ENCODE measurements at places on chromosomes 3 and 15.

- DNase-seq: no peak
Measured at GRCh38 chr3:127730171-127730570, 57.4 kb downstream of the ABTB1 start.

DNA sequence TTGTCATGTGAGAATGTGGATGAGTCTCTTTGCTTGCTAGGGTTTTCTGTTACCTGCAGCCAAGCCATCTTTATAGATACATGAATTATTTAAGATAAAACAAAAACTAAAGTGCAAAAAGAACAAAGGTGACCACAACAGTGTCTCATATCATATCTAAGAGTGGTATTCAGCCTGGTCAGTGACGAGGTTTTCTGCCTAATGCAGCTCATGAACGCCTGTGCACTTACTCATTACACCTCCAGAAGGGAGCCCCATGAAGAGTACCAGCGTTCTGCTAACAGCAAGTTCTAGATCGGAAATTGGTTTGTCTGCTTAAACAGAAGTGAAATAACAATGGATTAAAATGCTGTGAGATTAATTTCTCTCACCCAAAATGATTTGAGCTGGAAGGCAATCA lies 19.2 kb downstream of the PXYLP1 start:
- no peak for DNase-seq

DNA sequence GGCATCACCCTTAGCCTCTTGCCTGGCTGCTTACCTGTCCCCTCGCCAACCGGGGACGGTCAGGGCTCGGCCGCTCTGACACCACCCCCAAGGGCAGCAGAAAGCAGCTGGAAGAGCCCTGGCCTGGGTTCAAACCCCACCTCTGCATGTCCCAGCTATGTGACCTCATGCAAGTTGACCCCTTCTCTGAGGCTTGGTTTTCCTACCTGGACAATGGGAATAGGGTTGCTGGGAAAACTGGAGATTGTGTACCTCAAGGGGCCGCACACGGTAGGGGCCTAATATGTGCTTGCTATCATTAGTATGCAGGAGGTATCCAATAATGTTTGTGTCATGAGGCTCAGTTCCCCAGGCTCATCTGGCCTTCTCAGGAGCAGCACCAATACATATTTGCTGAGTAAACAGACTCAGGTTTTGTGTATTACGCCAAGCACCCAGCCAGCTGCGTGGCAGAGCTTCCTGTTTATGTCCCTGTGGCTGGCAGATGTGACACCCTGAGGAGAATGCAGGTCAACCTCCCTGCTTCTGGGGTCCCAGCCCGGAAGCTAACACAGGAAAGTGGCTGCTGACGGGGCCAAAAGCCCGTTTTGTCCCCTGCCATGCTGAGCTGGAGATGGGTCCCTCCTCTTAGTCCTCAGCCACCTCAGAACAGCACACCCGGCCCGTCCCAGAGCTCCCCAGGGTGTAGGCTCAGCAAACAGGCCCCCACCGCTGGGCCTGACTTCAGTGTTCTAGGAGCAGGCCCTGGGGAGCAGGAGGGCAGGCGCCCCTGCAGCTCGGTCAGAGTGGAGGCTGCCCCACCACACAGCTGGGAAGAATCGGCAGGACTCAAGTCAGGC lies 29.7 kb downstream of the PLXND1 start:
- no peak for DNase-seq

DNA sequence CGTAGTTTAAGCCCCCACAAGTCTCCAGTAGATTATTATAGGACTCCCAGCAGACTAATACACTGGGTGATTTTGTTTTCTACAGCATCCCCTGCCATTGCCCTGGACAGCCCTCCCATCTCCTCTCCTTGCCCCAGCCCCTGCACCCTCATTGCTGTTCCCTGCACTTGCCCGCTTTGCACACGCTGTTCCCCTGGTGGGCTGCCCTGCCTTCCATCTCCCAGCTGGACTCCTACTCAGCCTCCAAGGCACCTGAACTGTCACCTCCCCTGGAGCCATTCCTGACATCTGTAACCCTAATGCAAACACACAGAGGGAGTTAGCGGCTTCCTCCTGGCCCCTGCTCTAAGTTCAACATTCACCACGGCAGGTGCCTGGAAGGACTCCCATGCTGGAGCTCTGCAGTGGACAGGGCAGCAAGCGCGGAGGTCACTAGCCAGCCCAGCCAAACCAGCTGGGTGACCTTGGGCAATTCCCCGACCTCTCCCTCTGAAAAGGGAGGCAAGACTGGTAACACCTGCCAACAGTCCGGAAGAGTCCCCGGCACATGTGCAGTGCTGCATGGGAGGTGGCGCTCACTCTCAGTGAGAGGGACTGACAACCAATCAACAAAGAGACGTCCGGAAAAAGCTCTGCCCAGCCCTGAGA lies 38.8 kb upstream of the IQSEC1 start:
- DNase-seq: no peak

- no peak for DNase-seq
Measured at GRCh38 chr3:134617608-134618477, 33.0 kb downstream of the KY start.

DNA sequence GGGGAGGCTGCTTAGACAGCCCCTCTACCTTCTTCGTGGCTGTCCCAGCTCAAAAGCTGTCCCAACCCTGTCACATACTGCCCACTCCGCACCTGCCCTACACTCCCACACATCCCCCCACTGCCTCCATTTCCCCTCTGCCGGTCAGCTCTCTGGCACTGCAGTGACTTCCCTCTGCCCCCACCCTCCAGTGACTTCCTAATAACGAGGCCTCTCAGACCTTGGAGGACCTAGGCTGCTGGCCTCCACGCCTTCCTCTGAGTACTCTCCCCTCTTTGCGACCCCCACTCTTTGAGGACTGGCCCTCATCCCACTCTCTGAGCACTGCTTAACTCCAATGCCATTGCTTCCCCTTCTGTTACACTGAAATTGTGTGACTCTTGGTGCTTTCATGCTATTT lies 45.3 kb downstream of the KY start:
- no peak for DNase-seq

GRCh38 chr15:83688201-83688600 lies 34.3 kb downstream of the ADAMTSL3 start:
- DNase-seq: no peak

GRCh38 chr3:135487261-135487660 lies 478.3 kb upstream of the PPP2R3A start:
- DNase-seq: no peak

GRCh38 chr15:51600114-51600513 lies 22.5 kb downstream of the DMXL2 start:
- DNase-seq: no peak

- DNase-seq: no peak
Measured at GRCh38 chr3:100159331-100160153, 45.2 kb upstream of the FILIP1L start.

DNA sequence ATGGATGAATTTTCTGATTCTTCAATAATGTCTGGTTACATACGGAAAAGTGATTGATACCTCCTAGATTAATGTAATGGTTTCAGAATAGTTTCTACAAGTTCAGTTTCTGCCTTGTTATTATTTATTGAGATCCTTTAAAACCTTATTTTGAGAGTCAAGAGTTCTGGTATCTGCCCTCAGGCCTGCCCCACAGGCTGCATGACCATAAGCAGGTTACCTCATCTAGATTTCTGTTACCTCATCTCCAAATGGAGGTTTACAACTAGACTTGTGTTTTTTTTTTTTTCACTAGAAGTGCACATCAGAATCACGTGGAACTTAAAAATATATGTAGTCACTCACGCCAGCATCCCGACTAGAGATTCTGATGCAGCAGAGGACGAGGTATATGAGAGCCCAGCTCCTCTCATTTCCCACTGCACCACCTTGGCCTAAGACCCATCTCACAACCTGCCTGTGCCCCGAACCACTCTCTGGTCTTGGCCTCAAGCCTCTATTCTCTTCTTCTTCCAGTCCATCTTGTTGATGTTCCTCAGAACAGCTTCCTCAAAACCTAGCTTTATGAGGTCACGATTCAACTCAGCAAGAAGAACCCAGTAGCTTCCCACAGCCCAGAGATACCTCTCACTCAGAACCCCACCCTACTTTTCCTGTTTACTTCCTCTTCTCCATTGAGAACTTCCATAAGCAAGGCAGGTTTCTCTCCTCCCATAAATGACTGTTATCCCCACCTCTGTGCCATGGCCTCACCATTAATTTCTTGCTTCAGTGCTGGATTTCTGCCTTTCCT lies 353.4 kb downstream of the CHST2 start:
- no peak for DNase-seq

DNA sequence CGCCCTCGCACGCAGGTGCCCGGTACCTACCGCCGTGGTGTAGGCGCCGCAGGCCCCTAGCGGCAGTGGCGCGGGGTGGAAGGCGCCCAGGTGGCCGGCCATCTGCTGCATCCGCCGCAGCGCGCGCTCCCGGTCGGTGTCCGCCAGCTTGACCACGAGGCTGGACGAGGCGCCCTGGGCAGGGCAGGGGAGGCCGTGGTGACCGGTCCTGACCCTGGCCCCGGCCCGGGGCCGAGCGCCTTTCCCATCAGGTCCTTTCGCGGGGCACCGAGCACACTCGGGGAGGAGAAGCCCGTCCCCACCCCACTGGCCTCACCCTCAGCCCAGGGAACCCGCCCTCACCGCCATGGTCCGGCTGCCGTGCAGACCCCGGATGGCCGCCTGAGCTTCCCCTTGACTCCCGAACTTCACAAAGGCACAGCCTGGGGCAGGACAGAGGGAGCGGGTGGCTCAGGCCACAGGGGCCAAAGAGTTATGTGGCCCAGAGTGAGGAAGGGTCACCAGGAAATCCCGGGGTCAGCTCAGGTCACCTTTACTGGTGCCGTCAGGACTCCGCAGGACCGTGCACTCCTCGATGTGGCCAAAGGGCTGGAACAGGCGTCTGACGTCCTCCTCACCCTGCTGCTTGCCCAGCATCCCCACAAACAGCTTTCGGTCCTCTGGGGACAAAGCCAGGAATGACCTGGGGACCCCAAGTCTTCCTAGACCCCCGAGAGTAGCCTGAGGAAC lies 17.4 kb upstream of the PARP6 start:
- DNase-seq: no peak

GRCh38 chr3:54999159-54999558 lies 71.3 kb upstream of the LRTM1 start:
- DNase-seq: no peak

GRCh38 chr15:33915571-33916407 lies 52.5 kb upstream of the CHRM5 start:
- DNase-seq: peak; percentile 43

- DNase-seq: no peak
Measured at GRCh38 chr15:68218331-68218730, 11.2 kb downstream of the CLN6 start.

DNA sequence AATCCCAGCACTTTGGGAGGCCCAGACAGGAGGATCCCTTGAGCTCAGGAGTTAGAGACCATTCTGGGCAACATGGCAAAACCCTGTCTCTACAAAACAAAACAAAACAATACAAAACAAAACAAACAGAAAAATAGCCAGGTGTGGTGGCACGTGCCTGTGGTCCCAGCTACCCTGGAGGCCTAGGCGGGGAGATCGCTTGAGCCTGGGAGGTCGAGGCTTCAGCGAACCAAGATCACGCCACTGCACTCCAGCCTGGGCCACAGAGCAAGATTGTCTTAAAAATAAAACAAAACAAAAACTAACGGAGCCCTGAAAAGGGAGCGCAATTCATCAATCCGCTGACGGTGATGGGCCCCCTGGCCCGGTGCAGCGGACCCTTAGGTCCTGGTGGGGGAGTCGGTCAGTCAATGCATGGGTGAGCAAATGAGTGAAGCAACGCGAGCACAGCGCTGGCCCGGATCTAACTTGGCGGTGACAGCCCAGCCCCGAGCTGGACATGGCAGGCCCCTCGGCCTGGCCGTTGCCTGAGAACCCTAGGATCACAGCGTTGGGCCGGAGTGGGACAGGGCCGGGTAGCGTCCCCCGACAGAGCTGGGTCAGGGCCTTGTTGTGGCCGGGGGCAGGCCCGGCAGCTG lies 52.4 kb upstream of the BLM start:
- no peak for DNase-seq

DNA sequence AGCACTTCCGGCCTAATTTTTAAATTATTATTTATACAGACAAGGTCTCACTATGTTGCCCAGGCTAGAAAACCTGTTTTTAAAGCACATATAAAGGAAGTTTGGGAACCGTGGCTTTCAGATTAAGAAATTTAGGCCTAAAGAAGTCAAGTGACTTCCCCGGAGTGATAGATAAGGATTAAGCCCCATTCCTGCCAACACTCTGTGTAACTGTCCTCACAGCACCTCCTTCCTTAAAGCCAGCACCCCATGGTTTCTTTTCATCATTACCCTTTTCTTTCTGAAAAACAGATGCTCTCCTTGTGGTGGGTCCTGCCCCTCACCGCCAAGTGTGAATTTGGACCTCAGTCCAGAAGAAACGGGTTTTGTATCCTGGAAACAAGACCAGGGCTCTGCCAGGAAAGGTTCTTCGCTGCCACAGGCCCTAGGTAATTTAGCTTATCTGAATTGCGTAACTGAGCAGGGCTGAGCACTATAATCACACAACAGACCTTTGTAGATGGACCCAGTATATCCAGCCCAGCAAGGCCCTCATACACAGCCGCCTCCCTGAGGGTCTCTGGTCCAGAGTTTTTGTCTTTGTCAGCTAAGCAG lies 231.3 kb downstream of the PLCL2 start:
- DNase-seq: no peak

GRCh38 chr3:186360779-186361178 lies 1.3 kb downstream of the DGKG start:
- peak; percentile 41 for DNase-seq

DNA sequence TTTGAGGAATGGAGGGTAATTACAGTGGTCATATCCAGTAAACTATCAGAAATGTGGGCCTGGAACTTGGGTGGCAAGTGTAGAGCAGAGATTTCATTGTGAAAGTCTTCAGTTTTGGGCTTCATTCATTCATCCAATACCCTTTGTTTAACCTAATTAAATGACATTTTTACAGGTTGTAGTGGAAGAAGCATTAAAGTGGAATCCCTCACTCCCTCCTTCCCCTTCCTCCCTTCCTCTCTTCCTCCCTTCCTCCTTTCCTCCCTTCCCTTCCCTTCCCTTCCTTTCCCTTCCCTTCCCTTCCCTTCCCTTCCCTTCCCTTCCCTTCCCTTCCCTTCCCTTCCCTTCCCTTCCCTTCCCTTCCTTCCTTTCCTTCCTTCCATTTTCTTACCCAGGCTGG lies 219.3 kb downstream of the PDCD6IP start:
- DNase-seq: no peak

- no peak for DNase-seq
Measured at GRCh38 chr3:99357131-99357530, 281.3 kb upstream of the COL8A1 start.

DNA sequence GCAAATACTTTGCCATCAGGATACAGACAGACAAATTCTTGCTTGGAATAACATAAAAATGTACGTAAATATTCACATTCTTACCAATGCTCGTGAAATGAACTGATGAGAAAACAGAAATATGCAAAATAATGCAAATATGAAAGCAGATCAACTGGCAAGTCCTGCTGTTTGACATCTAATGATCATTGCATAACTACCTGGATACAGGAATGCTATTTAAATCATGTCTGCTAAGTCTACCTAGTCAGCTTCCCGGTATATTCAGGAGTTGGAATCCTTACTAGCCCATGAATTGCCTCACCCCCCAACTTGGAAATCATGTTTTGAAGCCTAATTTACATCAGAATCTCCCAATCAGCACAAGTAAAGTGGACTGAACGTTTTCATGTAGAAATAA lies 230.6 kb downstream of the CHL1 start:
- no peak for DNase-seq

GRCh38 chr3:12154151-12154550 lies 4.6 kb downstream of the TIMP4 start:
- DNase-seq: no peak

- no peak for DNase-seq
Measured at GRCh38 chr15:36004891-36005490, 459.0 kb upstream of the DPH6 start.

- DNase-seq: peak; percentile 21
Measured at GRCh38 chr3:71584394-71585011, 975 bp upstream of the FOXP1 start.

GRCh38 chr15:63332367-63333124 lies 49.1 kb downstream of the CA12 start:
- DNase-seq: peak; percentile 48
